ENCODE measurements at places on chromosomes 6 and 20. TPM values are rescaled to one million over a fixed set of nuclear protein-coding genes. Genes with fewer than 3 reads are reported as not detected.

Gene NKAPL
- total RNA-seq = 0.40 TPM

Gene ZNF184
- 8.1 TPM for total RNA-seq

Gene SERAC1
- 6.9 TPM for total RNA-seq

Gene SLC22A23
- total RNA-seq = 0.17 TPM

Gene DEFB124
- not detected for total RNA-seq

Gene SAMD5
- not detected for total RNA-seq

Gene PSORS1C1
- not detected for total RNA-seq

Gene TMEM151B
- not detected for total RNA-seq

Gene ARFGEF3
- total RNA-seq = 0.55 TPM

Gene BPIFA1
- total RNA-seq = not detected

Gene TTK
- total RNA-seq = 25.1 TPM

Gene DDX43
- 0.65 TPM for total RNA-seq

Gene ANKRD66
- total RNA-seq = not detected

Gene OOEP
- 0.38 TPM for total RNA-seq

Gene SOD2
- total RNA-seq = 89.6 TPM

Gene UTRN
- total RNA-seq = 31.8 TPM

Gene PBOV1
- not detected for total RNA-seq
